ENCODE measurements at places on chromosomes 1 and 21.

DNA sequence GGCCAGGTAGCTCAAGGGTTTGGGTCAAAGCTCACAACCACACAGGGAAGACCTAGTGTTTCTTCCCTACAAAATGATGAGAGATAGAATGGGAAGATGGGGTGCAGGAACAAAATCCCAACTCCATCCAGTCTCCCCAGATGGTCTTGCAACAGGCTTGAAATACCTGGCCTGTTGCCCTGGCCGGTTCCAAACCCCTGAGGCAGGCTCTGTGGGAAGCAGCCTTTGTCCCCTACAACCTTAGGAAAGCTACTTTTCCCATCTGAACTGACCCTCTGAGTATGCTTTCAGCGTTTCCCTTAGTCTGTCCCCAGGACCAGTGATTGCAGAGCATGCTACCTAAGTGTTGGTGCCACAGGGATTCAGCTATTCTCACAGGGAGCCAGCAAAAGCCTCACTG, 104.0 kb downstream of the GDAP2 start:
- no peak for DNase-seq

- no peak for DNase-seq
Measured at GRCh38 chr21:38839328-38840286, 33.9 kb downstream of the ETS2 start.

DNA sequence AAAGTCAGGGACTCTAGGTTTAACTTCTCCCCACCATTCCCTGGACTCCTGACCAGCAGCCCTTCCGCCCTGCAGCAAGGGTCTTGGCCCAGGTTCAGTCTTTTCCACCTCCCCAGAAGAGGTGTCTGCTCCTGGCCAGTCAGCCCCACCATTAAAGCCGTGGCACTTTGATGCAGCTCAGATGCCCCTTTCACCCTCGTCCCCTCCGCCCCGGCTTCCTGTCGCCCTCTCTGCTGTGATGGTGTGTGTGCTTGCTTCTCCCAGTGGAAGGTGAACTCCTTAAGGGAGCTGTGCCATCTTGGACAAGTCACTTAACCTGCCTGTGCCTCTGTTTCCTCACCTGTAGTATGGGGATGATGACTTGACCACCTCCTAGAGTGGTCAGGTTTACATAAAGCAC, 17.8 kb upstream of the TTC4 start:
- DNase-seq = no peak

- no peak for DNase-seq
Measured at GRCh38 chr1:1075148-1075935, 1.2 kb upstream of the RNF223 start.

DNA sequence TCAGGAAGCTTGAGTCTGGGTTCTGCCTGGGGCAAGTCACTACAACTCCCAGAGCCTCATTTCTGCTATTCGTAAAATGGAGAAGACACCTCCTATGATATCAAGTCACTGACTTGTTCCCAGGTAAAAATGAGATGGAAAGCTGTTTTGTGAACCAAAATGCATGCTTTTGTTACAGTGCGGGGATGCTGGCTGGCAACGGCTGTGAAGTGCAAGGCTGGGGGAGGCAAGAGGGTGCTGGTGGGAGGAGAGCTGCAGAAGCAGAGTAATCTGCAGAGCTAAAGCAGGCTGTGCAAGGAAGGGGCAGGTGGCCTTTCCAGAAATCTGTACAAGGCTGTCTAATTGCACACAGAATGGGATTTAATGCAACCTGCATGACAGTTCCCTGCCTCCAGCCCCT, 150.9 kb downstream of the CNIH3 start:
- no peak for DNase-seq

GRCh38 chr1:51168266-51168845, 66.3 kb downstream of the C1orf185 start:
- DNase-seq = no peak

All from effector memory CD4-positive, alpha-beta T cell (primary cell).